ENCODE measurements at places on chromosomes 1 and 21.

DNA sequence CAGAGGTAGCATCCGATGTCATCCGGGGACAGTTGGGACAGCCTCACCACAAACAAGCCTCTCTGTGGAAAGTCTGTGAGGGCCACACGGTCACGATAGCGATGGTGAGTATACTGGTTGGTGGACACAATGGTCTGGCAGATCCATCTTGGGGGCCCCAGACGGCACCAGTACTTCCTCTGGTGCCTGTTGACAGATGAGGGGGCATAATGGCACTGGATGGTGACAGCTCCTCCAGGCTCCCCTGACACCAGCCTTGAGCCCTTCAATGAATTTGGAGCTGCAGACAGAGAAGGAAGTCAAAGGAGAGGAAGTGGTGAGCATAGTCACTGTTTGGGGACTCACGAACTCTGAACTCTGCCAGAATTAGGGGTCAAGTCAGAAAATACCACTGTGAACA lies 8.0 kb downstream of the FCAMR start:
- DNase-seq: no peak

GRCh38 chr1:40393173-40393572 lies 19.6 kb downstream of the SMAP2 start:
- DNase-seq: no peak

- no peak for DNase-seq
Observed at GRCh38 chr1:33332881-33333280, 12.0 kb upstream of the A3GALT2 start.

- DNase-seq: no peak
Observed at GRCh38 chr1:212613440-212614335, 5.1 kb downstream of the ATF3 start.

DNA sequence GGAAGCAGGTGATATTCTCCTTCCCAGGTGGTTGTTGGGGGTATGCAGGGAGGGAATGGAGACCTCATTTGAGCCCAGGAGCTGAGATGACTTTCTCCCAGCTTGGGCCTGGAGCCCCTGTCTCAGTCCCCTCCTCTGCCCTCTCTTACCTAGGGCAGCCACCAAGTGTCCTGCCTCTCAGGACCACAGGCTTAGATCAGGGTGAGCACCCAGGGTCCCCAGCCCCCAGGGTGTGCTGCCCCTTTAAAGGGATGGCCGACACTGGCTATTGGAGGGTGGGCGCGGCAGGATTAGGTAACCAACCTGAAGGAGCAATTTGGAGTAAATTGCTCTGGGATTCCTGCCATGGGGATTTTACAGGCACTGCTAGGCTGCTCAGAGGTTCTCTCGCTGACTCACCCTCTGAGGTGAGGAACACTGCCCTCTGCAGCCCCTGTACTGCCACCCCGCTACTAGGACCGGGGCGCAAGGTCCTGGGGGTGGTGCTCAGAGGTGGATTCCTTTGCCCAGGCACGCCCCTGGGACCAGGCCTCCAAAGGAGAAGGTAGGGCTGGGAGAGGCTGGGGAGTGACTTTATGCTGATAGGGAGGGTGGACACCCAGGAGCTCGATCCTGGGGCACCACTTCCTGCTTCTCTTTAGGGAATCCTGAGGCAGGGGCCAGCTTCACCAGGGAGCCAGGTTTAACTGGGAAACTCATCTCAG lies 1.5 kb downstream of the RPS6KA1 start:
- DNase-seq: no peak
